ENCODE measurements at places on chromosomes 11 and 22. TPM values are rescaled to one million over a fixed set of nuclear protein-coding genes. Genes with fewer than 3 reads are reported as not detected.

DNA sequence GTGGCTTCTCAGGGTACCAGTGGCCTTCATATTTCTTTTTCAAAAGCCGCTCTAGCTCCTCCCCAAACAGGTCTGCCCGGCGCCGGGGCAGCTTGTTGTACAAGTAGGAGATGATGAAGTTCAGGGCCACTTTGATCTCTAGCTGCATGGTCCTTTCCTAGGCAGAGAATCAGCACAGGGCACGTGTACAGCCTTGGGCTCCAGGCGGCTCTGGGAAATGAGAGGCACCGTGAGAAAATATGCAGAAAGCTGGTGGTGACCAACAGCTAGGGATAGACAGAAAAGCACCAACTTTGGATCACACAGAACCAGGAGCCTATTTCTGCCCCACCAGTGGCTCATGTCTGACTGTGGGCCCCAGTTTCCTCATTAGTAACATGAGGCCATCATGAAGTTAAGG, 9.4 kb downstream of the TOB2 start:
- DNase-seq, result no peak

DNA sequence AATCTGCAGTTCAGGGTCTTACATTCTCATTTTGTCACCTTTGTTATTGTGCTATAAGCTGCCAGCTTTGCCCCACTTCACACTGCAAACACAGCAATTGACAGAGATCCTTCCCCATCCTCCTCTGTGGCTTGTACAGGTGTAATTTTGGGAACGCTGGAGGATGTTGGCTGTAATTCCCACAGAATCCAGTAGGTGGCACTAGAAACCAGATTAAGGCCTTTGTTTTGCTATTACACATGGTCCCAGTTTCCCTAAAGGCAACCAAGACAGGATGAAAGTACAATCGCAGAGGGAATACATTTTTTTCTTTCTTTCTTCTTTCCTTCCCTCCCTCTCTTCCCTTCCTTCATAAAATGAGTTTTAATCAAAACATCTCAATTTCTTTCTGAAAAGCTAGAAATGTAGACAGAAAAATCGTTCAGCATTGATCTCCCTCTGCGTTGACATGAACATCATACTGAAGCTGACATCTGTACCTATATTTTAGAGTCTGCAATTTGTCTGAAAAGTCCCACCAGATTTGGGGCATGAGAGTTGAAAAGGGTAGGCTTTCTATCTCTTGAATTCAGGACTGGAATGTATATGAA, 21.3 kb upstream of the NELL1 start:
- peak; percentile 4 for DNase-seq

GRCh38 chr11:93196816-93197379, 893 bp downstream of the SLC36A4 start:
- DNase-seq, result no peak

SHANK2 gene
- 0.72 TPM for polyA plus RNA-seq

GRCh38 chr11:11845071-11845470, 3.3 kb downstream of the USP47 start:
- DNase-seq, result no peak

DNA sequence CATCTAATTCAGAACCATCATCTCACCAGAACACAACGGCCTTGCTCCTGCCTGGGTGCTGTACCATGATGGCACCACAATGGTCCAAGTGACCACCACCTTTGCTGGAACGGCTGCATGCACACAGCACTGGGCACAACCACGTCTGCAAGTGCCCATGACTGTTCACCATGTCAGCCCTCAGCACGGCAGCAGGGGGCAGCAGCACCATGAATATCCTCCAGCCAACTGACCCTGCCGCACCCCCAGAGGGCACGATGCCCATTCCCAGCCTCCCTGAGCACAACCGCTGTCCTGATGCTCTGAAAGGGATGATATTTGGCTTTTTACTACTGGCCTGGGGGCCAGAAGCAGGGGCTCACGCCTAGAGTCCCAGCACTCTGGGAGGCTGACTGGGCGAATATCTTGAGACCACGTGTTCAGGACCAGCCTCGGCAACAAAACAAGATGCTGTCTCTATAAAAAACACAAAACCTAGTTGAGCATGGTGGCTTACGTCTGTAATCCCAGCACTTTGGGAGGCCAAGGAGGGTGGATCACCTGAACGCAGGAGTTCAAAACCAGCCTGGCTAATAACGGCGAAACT, 25.7 kb downstream of the DRD4 start:
- peak; percentile 7 for DNase-seq

DNA sequence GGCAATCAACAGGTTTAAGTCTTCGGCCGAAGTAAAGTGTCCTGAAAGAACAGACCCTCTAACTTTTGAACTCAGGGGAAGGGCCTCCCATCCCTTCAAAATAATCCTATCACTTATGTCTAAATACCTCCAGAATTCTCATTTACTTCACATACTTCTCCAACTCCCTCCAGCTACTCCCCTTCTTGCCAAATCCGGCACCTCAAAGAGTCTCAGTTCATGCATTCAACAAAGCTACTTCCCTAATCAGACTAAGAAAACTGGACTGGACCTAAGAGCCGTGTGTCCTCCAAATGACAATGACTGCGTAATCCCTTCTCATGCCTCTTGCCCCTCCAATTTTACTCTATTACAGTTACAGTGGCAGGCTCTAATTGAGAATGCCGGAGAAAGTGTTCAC, 1.3 kb downstream of the DDB1 start:
- DNase-seq, result no peak

NUDT22 gene
- polyA plus RNA-seq, result 18.8 TPM

GRCh38 chr22:32322986-32323385, 34.7 kb upstream of the RFPL3 start:
- DNase-seq, result no peak

DNA sequence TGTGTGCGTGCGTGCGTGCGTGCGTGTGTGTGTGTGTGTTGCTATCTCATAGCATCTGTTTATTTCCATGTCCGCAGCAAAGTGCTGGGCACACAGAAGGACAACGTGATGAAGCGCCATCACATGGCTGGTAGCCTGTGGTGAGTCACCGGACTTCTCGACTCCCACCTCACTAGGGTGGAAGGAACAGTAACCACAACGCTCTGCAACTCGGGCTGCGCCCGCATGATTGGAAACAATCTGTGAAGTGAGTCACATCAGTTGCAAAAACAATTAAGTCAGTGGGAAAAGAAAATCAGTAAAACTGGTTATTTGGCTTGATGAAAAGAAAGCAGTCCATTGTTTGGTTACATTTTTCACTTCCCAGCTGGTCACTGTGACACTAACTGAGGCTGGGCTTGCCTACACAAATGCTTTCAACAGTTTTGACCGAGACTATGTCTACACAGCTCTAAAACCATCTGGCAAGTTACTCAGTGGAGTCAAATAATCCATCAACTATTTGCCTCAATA, 437.3 kb upstream of the CADM1 start:
- DNase-seq, result peak; percentile 89

Data from AG04450 (cell line).